ENCODE measurements at places on chromosomes 3 and 15. TPM values are rescaled to one million over a fixed set of nuclear protein-coding genes. Genes with fewer than 3 reads are reported as not detected.

The RPN1 gene
- total RNA-seq, result 110 TPM

The TRIM59 gene
- total RNA-seq, result 0.24 TPM

The TRNT1 gene
- 15.5 TPM for total RNA-seq

The CCR8 gene
- total RNA-seq, result not detected

The AQP9 gene
- 0.45 TPM for total RNA-seq

The LXN gene
- total RNA-seq, result 2.8 TPM

The CTXN2 gene
- total RNA-seq, result not detected

The EPHB1 gene
- 3.1 TPM for total RNA-seq

The TTLL13 gene
- total RNA-seq, result not detected

The STRIT1 gene
- total RNA-seq, result 1,022 TPM

The RPUSD2 gene
- 10.2 TPM for total RNA-seq

The GCHFR gene
- 1.5 TPM for total RNA-seq

The ARGFX gene
- total RNA-seq, result not detected

The RPP14 gene
- 28.0 TPM for total RNA-seq

The TRH gene
- not detected for total RNA-seq

The AHSG gene
- total RNA-seq, result not detected

The CCR3 gene
- total RNA-seq, result not detected

The LRRC34 gene
- total RNA-seq, result 0.26 TPM

The COL6A6 gene
- total RNA-seq, result 0.13 TPM

The IL16 gene
- 2.4 TPM for total RNA-seq

The ROPN1 gene
- total RNA-seq, result not detected

The GRAMD1C gene
- 0.68 TPM for total RNA-seq

The TMEM212 gene
- total RNA-seq, result not detected

The C3orf18 gene
- 30.1 TPM for total RNA-seq

The PLSCR2 gene
- total RNA-seq, result not detected

The IFT122 gene
- 5.0 TPM for total RNA-seq

The SPATA12 gene
- not detected for total RNA-seq

The MUC4 gene
- total RNA-seq, result not detected

The CEP63 gene
- total RNA-seq, result 26.6 TPM

The BSN gene
- 0.22 TPM for total RNA-seq

The GCSAM gene
- total RNA-seq, result not detected

The BBX gene
- total RNA-seq, result 30.4 TPM

The PEX11A gene
- total RNA-seq, result 14.2 TPM

The LHFPL4 gene
- total RNA-seq, result not detected

The MUC20 gene
- total RNA-seq, result 3.9 TPM

The PPM1L gene
- total RNA-seq, result 68.9 TPM

The SERPINI2 gene
- total RNA-seq, result not detected

The KY gene
- total RNA-seq, result 1.8 TPM

The IL20RB gene
- total RNA-seq, result 0.56 TPM

The RTP3 gene
- total RNA-seq, result not detected

The GHRL gene
- not detected for total RNA-seq

The LRRK1 gene
- 2.6 TPM for total RNA-seq

The CISH gene
- 74.5 TPM for total RNA-seq

The EPB42 gene
- not detected for total RNA-seq

The TERC gene
- not detected for total RNA-seq

The CHRFAM7A gene
- not detected for total RNA-seq

The TMC3 gene
- not detected for total RNA-seq

Measured in psoas muscle (tissue), 8 donors.